ENCODE measurements at places on chromosomes 1 and 21.

- DNase-seq: no peak
These were observed 7.4 kb downstream of the KCNE1 start for GRCh38 chr21:34504595-34504994.

GRCh38 chr1:6989212-6990159 is 204.2 kb downstream of the CAMTA1 start:
- no peak for DNase-seq

GRCh38 chr1:33819913-33820311 is 44.0 kb upstream of the HMGB4 start:
- DNase-seq: no peak

GRCh38 chr1:56032096-56032676 is 547.2 kb downstream of the PLPP3 start:
- DNase-seq: peak; percentile 52

DNA sequence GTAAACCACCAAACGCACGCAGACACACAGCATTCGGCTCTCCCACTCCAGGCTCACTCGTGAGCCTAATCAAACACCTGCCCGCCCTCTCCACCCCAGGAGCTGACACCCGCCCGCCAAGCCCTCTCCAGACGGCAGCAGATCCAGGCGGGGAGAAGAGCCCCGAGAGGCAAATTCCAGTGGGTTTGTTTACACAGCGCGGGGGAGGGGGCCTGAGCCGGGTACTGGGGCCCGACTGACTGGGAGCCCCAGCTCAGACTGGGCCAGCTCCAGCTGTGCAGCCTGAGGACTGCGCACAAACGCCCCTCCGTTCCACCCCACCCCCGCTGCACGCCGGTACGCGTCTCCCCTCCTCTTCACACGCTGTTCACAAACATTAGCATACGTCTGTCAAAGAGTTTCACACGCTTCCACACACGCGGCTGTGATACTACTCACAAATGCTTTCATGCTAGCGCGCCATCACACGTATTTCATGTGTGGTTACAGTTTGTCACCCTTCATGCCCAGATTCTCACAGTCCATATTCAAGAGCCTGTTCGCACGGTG is 1.0 kb upstream of the EFNA1 start:
- peak; percentile 10 for DNase-seq

DNA sequence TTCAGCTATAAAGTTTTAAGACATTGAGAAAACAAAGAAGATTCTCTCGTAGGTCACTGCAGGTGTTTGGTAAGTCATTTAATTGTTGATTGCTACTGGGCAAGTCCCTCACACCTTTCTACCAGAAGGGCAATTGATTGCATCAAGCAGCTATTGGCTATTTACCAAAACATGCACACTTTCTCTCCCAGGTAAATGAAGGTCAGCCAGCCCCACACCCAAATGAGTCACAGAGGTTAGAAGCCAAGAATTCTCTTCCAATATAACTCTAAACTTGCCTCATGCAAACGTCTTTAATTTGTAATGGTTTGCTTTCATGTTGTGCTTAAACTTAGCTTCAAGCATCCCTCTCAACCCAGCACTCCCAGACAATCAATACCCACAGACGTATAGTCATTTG is 475.3 kb upstream of the ADGRL2 start:
- DNase-seq: no peak
